ENCODE measurements at places on chromosomes 2 and 18. TPM values are rescaled to one million over a fixed set of nuclear protein-coding genes. Genes with fewer than 3 reads are reported as not detected.

Gene SETBP1
- 25.1 TPM for total RNA-seq

Gene KIF3C
- 2.7 TPM for total RNA-seq

Gene CLEC4F
- 0.37 TPM for total RNA-seq

Gene CROCC2
- total RNA-seq = not detected

Gene IL1F10
- total RNA-seq = not detected

GRCh38 chr18:70418546-70419311, 129.9 kb downstream of the SOCS6 start:
- no peak overlapping the region for H3K4me3 ChIP-seq
- no peak for DNase-seq
- H3K27me3 ChIP-seq = no peaks in the 10 kb centered on the region
- no peaks in the 10 kb centered on the region for H3K36me3 ChIP-seq
- no peak overlapping the region for H3K27ac ChIP-seq

DNA sequence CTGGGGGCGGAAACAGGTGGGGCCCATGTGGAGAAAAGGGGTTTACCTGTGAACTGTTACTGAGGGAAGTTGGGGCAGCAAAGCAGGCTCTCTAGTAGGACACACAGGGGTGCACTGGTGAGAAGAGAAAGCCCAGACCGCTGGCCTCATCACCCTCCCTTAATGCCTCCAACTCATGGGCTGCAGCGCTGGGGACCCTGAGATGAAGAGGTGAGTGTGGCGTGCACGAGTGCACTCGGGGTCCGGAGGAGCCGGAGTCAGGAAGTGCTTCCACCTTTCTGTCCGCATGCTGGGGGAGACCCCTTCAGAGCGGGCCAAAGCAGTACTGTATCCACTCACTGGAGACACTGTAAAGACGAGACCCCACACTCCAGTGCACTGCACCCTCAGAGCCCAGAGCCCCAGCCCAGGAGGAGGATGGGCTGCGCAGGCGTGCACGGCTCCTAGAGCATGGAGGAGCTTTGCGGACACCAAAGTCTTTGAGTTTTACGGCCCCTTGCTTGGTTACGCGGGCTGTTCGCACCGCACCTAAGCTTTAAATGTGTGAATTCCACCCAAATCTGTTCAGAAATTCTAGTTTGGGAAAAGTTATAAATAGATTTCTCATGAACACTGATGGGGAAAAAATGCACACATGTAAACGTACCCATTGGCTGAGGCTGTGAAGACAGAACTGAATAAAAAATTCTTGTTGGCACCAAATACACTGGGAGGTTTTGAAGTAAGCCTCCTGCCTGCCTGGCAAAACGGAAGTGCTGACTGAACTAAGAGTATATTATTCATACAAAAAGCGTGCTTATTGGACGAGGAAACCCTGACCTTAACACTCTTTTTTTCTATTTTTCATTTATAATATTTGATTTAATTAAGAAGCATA, 45.4 kb upstream of the PPP4R1 start:
- no peaks in the 10 kb centered on the region for H3K27me3 ChIP-seq
- DNase-seq = no peak
- H3K36me3 ChIP-seq = no peaks in the 10 kb centered on the region
- H3K27ac ChIP-seq = no peak overlapping the region

Gene IL36B
- total RNA-seq = not detected

DNA sequence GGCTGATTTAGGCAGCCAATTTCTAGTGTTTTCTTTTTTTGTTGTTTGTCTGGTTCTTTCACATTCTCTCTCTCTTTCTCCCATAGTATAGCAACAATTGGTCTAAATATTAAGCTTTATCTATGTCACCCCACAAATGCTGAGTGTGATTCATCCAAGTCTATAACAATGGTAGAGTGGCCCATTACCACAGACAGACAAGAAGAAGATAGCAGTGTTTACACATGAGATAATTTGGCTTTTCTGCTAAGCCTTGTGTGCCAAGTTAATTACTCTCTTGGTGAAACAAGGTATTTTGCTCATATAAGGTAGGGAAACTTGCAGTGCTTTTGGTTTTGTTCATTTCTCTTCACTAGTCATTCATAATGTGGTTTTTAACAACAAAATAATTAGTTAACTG, 166.5 kb downstream of the SLC8A1 start:
- no peaks in the 10 kb centered on the region for H3K36me3 ChIP-seq
- no peak for DNase-seq
- no peak overlapping the region for H3K4me3 ChIP-seq
- H3K27me3 ChIP-seq = no peaks in the 10 kb centered on the region
- H3K27ac ChIP-seq = no peak overlapping the region

GRCh38 chr18:28820353-28820752, 643.4 kb upstream of the CDH2 start:
- no peak for DNase-seq
- H3K27me3 ChIP-seq = no peaks in the 10 kb centered on the region
- H3K27ac ChIP-seq = no peak overlapping the region
- H3K4me3 ChIP-seq = no peak overlapping the region

Gene C2orf66
- total RNA-seq = not detected

DNA sequence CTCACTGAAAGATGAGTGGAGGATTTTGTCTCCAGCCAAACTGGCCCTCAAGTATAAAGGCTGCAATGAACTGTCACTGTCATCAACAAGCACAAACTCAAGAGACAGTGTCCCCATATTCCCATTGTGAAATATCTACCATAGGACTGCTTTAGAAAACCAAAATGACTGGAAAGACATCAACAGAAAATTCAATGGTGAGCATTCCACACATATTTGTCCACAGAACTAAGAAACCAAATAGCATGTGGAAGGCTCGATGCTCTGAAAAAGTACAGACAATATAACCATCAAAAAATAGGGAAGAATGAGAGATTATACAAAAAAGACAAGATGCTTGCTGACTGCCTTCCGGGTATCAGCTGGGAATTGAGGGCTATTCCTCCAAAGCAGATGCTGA, 37.6 kb downstream of the TGFBRAP1 start:
- no peaks in the 10 kb centered on the region for H3K27me3 ChIP-seq
- no peak overlapping the region for H3K27ac ChIP-seq
- H3K4me3 ChIP-seq = no peak overlapping the region
- no peak for DNase-seq
- peaks cover 21% of the 10 kb centered on the region for H3K36me3 ChIP-seq
- H3K4me1 ChIP-seq = peaks cover 18% of the 10 kb centered on the region
